ENCODE measurements at places on chromosomes 7 and 10.

GRCh38 chr10:111231779-111232178 lies 154.9 kb downstream of the ADRA2A start:
- DNase-seq: no peak

GRCh38 chr7:10908600-10908999 lies 65.1 kb upstream of the PHF14 start:
- DNase-seq: no peak

- DNase-seq: no peak
Observed at GRCh38 chr10:74034301-74034700, 36.4 kb downstream of the VCL start.

DNA sequence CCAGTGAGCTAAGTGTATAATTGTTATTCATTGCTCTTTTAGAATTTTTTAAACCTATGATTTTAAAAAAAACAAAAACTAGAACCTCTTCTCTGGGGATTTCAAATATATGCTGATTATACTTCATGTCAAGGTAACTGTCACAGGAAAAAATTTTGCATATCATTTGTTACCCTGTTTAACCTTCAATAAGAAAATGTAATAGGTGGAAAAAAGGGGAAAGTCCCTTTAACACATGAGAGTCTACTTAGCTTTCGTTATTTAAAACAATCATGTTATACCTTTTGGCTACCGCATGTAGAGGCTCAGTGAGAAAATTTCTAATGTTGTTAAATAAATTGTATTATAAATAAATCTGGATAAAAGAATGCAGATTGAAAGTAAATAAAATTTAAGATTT lies 190.1 kb upstream of the AKR1E2 start:
- DNase-seq: no peak

DNA sequence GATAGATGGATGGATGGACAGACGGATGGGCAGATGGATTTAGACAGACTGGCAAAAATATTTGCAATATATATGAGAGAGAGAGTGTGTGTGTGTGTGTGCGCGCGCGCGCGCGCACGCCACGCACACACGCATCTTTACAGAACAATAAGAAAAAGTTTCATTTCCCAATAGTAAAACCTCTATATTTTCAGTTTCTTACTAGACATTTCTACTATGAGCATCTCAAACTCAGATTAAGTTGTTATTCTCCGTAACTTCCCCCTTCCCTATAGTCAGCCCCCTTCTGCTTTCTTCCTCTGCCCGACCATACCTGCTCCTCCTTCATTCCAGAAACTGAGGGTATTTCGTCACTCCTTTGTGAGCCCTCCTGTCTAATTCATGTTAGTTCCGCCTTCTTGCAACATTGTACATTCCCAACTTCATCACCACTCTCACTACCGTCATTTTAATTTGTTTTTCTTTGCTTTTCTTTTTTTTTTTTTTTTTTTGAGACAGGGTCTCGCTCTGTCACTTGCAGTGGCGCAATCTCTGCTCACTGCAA lies 154.4 kb upstream of the SH2B2 start:
- DNase-seq: no peak

- DNase-seq: no peak
Observed at GRCh38 chr10:123766761-123767160, 100.6 kb downstream of the GPR26 start.

DNA sequence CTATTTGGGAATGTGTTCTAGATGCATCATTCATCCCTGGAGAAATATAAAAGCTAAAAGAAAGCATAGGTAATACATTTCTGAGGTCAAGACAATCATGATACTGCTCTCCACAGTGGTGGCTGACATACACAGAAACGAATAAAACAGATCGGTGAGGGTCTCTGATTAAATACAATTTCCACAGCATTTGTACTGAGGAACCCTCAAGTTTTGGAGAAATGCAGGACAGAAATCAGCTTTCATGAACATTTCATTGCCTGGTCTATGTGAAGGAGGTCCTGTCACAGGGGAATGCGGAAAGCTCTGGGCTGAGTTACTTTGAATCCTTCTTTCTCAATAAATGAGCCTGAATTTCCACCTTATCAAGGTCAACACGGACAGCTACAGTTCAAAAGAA lies 67.9 kb upstream of the ITGB1 start:
- DNase-seq: no peak

GRCh38 chr10:119728172-119728800 lies 2.4 kb downstream of the INPP5F start:
- DNase-seq: no peak

DNA sequence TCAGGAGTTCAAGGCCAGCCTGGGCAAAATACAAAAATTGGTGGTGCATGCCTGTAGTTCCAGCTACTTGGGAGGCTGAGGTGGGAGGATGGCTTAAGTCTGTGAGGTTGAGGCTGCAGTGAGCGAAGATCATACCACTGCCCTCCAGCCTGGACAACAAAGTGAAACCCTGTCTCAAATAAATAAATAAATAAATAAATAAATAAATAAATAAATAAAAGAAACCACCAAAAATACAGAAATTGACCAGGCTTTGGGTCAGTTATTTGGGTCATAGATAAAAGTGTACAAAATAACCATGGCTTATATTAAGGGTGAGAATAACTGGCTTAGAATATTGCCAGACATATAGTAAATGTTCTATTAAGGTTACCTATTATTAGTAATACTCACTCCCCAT lies 129.2 kb downstream of the NEUROD6 start:
- DNase-seq: no peak

DNA sequence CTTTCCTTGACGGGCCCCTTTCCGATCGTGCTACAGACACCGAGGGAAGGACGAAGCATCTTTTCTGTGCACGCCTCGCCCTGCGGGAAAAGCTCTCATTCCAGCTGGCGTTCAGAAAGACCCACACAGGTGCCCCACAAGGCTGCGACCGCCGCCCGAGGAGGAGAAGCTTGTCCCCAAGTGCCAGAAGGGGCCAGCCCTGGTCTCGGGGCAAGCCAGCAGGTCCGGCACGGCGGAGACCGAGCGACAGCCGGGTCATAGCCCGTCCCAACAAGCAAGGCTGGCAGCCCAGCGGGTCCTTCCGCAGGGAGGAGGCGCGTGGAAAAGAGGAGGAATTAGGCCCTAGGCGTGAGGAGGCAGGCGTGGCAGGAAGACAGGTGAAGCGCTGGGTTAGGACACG lies 62.7 kb downstream of the TNRC18 start:
- no peak for DNase-seq

DNA sequence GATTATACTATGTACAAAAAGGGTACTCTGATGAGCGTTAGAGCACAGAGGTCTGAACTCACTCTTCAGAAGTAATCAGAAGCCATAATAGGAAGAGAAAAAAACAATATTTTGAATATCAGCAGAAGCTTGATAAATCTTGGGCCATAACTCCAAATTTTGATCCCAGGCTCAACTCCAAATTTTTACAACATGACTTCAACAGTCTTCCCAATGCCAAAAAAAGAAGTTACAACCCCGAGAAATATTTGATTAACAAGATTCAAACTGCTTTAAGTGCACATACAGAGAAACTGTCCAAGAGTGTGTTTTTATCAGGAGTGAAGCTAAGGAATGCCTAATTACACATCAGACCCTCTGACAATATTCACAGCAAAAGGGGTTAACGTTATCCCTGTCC lies 7.5 kb downstream of the MPP7 start:
- DNase-seq: no peak

DNA sequence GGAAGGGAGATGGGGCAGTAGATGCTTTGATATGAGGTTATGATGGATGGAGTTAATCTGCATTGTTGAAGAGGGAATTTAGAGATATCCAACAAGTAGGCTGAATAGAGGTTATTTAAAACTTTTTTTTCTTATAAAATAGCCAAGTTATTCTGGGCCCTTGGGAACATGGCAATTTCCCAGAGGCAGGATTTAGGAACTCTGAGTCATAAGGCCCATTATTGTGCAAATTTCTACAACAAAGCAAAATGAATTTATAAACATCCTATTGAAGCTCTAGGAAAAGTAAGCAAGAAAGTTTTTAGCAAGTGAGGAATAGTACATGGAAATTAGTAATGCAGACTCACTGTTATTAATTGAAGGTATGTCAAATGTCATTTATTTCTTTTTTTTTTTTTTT lies 160.9 kb upstream of the NPY start:
- DNase-seq: no peak

GRCh38 chr10:75976681-75977080 lies 545.3 kb downstream of the LRMDA start:
- DNase-seq: no peak

DNA sequence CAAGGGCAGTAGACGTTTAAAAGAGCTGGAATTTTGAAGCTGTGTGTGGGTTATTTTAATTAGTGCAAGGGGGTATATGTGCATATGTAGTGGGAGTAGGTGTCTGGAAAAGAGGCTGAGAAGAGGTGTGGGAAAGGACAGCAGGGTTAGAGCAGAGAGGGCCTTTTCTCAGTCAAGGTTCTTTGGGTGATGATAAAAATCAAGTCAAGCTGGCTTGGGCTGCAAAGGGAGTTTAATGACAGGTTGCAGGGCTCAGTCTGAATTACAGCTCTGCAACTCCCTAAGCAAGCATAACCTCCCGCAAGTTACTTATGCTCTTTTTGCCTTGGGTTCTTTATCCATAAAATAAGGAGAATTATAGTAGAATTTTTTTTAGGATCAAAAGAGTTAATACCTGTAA lies 83.5 kb downstream of the RELN start:
- no peak for DNase-seq

DNA sequence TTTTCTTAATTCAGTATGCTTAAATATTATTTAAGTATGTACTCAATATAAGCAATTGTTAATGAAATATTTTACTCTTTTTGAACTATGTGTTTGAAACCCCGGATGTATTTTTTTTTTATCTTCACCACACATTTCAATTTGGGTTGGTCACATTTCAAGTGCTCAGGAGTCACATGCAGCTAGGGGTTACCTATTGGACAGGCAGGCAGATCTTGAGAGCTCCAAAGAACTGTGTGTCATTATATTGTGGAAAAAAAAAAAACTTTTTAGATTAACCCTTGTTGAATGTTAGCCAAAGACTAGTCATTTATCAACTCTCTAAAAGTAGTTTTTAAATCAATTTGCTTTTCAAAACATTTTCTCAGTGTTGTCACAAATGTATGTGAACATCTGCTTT lies 37.2 kb downstream of the IKZF1 start:
- DNase-seq: no peak

- no peak for DNase-seq
Observed at GRCh38 chr10:125146791-125147579, 13.4 kb downstream of the CTBP2 start.

DNA sequence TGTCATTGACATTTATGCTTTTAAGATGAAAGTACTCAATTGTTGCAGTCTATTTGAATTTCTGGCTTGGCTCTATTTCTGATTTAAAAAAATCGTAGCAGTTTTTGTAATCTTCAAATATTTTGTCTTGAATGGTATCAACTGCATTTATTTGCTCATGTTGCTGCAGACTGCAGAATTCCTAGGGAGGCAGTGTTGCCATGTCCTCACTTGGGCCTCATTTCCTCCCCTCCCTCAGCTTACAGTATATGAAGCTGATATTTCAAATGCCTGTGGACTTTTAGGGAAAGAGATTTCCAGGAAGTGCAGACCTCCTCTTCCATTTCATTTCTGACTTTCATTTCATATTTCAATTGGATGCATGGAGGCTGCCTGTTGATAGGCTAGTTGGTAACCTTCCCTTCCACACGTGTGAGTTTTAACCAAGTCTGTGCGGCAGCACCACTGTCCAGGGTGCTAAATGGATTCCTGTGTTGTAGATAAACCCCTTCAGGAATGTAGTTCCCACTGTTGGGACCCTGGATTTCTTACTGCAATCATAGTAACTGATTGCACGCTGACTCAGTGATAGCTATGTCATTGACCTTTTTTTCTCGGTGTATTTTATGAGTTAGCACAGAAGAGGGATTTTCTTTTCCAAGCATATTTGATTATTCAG lies 17.5 kb downstream of the VPS50 start:
- DNase-seq: no peak

Measured in cerebellar nuclear complex (tissue), 1 donor.